Ammon's horn (tissue), 1 donor: ENCODE measurements at places on chromosomes 7 and 10.

DNA sequence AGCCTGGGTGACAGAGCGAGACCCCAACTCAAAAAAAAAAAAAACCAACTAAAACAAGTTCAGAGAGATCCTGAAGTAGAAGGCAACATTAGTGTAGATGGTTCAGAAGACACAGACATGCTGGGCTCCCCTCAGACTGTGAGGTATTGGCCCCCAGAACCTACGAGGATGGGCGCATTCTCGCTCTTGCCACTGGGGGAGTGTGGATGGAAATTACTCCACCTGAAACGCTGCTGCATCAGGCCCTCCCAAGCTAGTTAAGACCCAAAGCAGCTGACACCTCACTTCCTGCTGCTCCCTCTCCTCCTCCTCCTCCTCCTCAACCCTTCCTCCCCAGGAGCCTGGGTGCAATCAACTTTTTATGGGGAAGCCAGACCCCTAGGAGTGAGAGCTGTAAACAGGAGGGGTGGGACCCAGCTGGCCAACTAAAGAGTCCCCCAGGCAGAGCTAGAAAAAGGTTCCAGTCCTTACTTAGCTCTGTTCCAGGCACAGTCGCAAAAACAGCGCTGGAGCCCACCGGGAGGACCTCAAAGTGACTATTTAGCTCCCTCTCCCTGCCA lies 7.4 kb downstream of the SH3PXD2A start:
- no peak for DNase-seq

- no peak for DNase-seq
These were observed 12.8 kb downstream of the UBE2D4 start for GRCh38 chr7:43938892-43939482.

DNA sequence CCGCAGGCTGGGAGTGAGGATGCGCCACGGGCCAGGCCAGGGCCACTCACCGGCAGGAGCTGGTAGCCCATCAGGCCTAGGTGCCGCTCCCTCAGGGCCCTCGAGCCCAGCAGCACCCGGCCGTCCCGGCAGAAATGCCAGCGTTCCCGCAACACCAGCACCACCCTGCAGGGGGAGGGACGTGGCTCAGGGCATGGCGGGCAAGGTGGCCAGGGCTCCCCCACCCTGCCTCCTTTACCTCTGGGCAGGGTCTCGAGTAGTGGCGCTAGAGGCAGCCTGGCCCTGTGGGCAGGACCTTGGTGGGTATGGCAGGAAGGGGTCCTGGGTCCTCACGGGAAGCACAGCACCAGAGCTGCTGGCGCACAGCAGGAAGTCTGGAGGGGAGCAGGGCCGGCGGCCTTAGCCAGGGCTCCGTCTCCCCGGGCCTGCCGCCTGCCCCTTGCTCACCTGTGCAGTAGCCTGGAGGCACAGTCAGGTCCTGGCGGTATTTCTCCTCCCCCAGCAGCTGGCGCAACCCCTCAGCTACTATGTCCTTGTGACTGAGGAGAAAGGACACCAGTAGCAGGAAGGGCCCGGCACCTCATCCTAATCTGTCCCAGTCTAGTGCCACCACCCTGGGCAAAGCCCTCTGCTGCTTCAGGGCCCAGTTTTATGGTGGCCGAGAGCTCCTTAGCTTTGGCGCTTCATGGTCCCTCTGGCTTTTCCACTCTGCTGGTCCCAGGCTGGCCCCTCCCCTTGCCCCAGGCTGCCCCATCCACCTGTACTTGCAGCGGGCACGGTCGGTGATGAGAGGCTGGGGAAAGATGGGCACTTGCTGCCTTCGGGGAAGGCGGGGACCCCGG lies 3.5 kb downstream of the FASTK start:
- no peak for DNase-seq

GRCh38 chr10:12844811-12845483 lies 156.6 kb downstream of the CCDC3 start:
- peak; percentile 41 for DNase-seq

- no peak for DNase-seq
These were observed 240.8 kb downstream of the LRMDA start for GRCh38 chr10:75672111-75672671.

- DNase-seq, result no peak
These were observed 286.5 kb downstream of the DOCK4 start for GRCh38 chr7:111919631-111920179.

- peak; percentile 58 for DNase-seq
These were observed 64.7 kb downstream of the SLIT1 start for GRCh38 chr10:97121041-97121440.

- peak; percentile 63 for DNase-seq
These were observed 87.1 kb downstream of the NRP1 start for GRCh38 chr10:33247221-33247922.

DNA sequence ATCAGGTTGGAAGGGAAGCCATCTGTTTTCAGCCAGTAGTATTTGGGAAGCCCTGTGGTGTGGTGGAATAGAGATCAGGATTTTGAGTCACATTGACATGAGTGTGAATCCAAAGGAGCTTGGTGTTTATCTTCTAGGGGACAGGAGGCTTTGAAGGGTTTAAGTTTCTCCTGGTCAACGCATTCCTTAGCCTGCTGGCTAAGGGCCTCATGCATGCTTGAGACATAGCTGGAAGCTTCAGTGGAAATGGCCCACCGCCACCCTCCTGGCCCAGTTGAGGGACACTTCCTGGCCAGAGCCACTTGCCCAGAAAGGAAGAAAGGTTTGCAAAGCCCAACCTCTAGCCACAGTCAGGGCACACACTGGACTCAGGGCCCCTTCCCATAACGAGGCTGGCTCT lies 70.9 kb downstream of the CDK1 start:
- DNase-seq, result no peak

DNA sequence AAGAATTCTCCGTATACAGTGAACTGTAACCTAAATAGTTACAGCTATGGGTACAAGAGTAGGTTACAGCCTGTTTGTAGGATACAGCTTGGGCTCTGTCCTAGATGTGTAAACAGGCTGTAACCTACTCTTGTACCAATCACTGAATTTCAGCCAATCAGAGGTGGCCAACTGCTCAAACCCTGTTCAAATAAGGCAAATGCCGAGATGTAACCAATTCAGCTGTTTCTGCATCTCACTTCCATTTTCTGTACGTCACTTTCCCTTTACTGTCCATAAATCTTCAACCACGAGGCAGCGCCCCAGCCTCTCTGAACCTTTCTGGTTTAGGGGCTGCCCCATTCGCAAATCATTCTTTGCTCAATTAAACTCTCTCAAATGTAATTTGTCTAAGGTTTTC lies 8.3 kb upstream of the MMP21 start:
- no peak for DNase-seq

GRCh38 chr10:64275774-64276173 lies 754.6 kb downstream of the REEP3 start:
- no peak for DNase-seq

DNA sequence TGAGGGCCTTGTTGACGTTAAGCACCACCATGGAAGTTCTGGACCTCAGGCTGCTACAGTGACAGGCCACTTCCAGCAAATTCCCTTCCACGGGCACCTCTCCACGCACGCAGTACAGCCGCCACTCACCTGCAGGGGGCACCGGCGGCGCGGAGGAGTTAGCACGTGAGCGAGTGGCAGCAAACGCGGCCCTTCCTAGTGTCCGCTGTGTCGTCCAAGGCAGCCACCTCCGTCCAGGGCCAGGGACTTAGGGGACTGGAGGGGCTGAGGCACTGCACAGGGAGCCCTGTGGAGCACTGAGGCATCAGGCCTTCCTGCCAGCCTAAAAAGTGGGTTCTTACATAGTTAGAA lies 164.4 kb downstream of the SVIL start:
- no peak for DNase-seq

DNA sequence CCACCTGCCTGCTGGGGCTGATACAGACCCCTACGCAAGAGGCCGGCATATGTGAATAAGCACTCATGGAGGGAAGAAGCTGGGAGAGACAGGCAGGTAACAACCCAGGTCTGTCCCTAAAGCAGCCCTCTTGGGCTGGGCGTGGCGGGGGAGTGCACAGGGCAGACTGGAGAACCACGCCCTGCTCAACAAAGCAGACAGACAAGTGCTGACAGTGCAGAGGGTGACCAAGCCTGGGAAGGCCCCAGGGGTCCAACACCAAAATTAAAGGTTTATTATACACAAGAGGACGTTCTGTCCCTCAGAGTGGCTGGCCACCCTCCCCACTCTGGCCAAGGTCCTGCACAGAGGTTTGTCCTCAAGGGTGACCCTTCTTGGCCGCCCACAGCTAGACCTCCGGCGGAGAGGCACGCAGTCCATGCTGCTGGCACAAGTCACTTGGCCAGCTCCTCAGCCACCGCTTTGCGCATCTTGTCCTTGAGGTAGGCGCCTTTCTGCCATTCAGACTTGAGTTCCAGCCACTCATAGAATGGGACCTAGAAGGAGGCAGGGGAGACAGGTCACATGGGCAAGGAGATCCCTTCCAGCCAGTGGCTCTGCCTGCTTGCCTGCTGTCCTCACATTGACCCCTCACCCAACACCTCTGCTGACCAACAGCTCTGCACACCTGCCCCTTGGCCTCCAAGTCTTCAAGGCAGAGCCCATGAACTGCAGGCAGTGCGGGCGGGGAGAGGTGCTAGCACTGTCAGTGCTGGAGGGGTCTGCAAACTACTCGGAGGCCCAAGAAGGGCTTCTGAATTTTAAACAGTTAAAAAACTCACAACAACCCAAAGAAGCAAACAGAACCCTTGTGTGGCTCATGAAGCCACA lies 11.4 kb upstream of the NACAD start:
- DNase-seq, result no peak

DNA sequence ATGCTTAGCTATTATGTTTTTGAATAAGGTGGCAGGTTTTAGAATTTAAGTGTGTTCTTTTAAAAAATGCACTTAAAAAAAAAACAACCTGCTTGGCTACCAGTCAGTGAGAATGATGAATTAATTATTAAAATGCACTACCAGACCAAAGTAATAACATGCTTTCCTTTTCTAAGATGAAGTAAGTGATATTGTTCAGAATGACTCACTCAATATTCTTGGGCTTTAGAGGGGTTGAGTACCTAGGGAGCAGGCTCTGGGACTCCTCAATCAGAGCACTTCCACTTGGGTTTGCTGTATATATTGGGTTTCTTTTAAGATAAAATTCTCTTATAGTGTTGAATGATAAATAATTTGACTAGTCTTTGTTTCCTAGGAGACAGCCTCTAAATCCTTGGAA lies 8.6 kb downstream of the STAM start:
- no peak for DNase-seq

DNA sequence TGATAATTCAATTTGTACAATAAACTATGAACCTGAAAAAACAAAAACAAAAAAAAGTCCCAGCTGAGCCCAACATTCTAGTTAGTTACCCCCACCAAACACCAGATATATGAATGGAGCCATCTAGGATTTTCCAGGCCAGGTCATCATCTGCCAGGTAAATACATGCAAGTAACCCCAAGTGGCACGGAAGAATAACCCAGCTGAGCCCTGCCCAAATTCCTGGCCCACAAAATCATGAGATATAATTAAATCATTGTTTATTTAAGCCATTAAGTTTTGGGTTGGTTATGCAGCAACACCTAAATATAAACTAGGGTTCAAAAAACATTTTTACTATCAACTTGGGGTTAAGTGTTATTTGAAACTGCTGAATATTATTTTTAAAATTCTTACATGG lies 19.0 kb downstream of the PARD3 start:
- no peak for DNase-seq

- DNase-seq, result peak; percentile 60
These were observed 33.0 kb upstream of the GALNTL5 start for GRCh38 chr7:151923097-151923876.

- DNase-seq, result no peak
These were observed 16.3 kb downstream of the ZMIZ1 start for GRCh38 chr10:79084972-79085597.

DNA sequence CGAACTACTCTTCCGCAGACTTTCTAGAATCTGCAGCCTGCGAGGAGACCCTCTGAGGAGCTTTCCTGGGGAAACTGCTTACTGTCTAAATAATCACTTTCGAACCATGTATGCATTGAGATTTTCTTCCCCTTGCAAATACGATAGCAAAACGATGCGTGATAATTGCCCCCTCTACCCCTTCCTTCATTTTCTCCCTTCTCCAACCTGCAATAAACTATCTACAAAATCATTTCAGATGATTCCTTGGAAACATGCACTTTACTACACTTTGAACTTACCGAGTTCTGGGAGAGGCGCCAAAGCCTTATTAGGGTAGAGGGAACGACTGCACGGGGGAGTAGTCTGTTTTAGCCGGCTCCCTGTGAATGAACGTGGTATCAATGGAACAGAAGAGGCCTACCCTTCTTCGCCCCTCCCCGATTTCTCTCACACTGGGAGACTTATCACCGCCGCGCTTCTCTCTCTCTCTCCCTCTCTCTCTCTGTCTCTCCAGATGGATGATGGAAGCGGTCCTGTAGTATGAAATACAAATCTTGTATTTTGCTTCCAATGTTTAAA lies at the start of gene FGFBP3:
TSS of gene FGFBP3 (minus strand) at position 370 of the 561 bp plus-strand sequence. CDS start 517 bp downstream, outside the sequence.
- DNase-seq, result peak; percentile 49

GRCh38 chr10:119784340-119785067 lies 58.7 kb downstream of the INPP5F start:
- DNase-seq, result peak; percentile 10

GRCh38 chr10:21534604-21535493 lies 817 bp downstream of the MLLT10 start:
- DNase-seq, result peak; percentile 63

DNA sequence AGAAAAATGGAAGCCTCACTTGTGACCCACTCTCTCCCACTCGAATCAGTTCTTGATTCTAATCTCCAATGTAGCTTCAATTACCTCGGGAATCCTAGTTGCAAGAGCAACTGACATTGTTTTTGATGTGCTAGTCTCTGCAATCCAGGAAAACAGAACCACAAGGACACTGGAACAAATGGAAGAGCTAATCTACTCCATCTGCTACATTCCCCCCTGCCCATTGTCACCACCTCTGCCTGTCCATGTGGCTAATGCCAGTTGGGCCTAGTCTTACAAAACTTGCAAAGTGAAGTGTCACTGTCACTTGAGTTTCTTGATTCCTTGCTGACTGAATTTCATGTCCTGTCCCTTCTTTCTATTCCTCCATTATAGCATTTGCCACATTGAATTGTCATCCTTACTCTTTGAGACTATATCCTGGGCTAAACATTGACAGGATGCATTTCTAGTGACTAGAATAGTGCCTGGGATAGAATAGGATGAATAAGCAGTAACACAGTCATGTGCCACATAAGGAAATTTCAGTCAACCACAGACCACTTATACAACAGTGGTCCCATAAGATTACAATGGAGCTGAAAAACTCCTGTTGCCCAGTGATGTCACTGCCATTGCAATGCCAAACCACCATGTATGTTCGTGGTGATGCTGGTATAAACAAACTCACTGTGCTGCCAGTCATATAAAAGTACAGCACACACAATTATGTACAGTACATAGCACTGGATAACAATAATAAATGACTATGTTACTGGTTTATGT lies 13.5 kb downstream of the GCC1 start:
- no peak for DNase-seq

GRCh38 chr7:99386584-99387238 lies 12.2 kb downstream of the ARPC1B start:
- no peak for DNase-seq

DNA sequence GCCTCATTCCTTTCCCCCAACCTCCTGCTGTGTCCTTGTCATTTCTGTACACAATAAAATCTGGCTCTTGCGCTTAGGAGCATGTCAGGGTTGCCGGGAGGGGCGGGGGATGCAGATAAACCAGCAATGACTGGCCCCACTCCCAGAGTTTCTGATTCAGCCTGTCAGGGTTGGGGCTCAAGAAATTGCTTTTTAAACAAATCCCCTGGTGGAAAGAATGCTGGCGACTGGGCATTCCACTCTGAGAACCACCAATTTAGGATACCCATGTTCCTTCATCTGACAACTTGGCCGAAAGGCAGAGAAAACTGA lies 376.4 kb downstream of the TCERG1L start:
- DNase-seq, result no peak
